ENCODE measurements at places on chromosomes 1 and 21.

DNA sequence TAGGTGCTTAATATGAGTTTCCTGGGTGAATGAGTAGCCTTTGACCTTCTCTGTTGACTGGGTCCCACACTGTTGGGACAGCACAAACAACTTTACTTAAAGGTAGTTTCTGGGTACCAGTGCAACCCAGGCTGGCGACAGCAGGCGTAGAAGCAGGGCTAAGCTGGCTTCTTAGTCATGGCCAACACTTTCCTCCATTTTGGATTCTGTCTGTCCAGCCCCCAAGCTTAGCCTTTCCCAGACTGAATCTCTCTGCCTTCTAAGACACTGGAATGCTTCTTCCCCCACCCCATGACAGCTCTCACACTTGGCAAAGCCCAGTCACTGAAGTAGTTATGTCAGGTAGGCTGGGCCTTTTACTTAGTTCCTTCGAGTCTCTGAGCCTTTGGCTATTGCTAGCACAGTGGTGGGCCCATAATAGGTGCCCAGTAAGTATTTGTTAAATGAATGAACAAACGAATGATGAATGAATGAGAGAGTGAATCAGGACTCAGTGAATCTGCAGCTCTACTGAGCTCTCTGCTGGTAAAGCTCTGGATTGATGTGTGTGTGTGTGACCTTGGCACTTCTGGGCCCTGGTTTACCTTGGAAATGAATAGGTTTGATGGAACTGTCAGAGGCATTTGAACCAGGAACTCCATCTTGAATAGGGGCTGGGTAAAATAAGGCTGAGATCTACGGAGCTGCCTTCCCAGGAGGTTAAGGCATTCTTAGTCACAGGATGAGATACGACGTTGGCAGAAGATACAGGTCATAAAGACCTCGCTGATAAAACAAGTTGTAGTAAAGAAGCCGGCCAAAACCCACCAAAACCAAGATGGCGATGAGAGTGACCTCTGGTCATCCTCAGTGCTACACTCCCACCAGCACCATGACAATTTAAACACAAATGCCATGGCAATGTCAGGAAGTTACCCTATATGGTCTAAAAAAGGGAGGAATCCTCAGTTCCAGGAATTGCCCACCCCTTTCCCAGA is 37.4 kb upstream of the ID3 start:
- no peak for DNase-seq

DNA sequence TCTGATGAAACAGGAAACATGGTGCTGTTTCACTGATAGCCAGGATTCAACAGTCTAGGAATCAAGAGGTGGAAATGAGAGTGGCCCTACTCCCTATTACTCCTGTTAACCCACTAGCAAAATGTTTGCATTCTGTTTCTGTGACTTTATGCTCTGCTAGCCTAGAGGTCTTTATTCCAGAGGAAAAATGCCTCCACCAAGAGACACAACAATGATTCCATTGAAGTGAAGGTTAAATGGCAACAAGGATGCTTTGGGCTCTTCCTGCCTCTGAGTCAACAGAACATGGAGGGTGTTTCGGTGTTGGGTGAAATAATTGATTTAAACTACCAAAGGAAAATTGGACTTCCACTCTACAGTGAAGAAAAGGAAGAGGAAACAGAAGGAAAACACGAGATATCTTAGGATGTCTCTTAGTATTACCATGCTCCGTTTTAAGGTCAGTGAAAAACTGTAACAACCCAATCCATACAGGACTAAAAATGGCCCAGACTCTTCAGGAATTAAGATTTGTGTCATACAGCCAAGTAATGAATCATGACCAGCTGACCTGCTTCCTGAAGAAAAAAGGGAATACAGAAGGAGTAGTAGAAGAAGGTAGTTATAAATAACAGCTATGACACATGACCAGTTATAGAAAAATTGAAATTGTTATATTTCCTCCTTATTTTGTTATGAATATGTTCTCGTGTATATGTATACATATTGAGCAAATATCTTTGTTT is 1237.8 kb downstream of the NCAM2 start:
- no peak for DNase-seq

- DNase-seq: peak; percentile 16
These were observed 11.8 kb upstream of the ZFP69B start for GRCh38 chr1:40438391-40439015.

GRCh38 chr1:152926091-152926490 is 17.7 kb downstream of the IVL start:
- peak; percentile 67 for DNase-seq

- no peak for DNase-seq
These were observed 520.2 kb downstream of the PTPRU start for GRCh38 chr1:29756498-29756897.

- DNase-seq: no peak
These were observed 155.7 kb upstream of the CAMK1G start for GRCh38 chr1:209427811-209428210.

DNA sequence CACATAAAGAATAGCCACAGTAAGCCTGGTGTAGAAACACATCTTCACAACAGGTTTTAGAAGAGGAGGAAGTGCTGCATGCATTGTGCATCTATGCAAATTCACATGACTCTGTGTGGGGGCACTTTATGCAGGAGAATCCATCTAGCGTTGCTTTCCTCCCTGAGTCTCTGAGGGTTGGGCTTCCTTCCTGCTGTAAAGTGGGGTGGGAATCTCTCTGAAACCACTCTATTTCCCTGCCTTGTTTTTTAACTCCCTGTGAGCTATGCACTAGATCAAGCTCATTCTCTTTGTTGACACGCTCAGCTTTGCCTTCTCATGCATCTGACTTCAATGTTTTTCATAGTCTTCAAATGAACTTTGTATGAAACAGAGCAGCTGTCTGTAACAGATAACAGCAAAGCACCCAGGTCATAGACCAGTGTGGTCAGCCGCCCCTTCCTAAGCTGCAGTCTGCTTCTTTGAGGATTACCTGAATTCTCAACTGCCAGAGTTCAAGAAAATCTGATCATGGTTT is 102.7 kb upstream of the DPH5 start:
- peak; percentile 71 for DNase-seq

DNA sequence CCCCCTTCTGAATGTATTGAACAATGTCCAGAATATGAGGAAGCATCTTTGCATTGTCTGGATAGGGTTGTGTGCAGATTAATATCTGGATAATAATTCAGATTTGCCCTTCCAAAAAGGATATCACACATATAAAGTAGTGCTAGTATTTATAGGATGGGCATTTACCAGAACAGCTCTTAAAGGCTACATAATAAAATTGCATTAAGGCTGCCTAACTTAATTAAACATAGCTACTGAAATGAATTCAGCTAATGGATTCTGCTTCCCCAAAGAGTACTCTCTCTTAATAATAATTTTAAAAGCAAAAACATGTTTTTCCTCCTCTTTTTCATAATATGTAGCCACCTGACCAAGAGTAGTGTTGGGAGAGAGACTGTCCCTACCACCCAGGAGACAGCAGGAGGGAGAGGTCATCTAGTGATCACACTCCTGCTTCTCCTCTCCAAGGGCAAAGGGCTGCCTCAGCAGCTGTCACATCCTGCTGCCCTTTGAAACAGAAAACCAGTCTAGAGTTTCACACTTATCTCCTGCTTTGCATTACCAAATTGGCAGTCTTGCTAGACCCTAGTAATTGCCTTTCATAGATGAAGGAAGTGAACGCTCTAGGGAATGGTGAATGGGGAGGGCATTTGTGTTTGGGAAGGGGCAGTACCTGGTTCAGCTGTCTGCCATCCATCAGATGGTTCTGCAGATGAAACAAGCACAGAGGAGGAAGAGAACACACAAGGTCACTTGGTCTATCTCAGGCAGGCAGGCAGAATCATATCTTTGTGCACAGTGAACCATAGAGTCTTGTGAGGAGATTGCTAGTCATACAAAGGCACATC is 29.3 kb upstream of the DDAH1 start:
- peak; percentile 18 for DNase-seq

DNA sequence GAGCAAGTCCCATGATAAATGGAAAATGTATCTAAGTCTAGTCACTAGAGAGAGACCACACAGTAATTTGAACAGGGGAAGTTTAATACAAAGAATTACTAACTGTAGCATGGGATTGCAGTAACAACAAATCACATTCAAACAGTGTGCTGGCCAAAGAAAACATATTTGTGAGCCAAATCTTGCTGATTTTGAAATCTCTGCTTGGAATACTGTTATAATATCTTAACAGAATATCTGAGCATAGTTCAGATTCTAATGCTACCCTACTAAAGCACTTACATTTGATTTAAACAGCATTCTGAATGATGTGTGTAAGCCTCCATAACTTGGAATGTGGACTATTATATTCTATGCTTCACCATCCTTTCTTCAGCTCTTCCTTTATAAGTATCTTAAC is 270.0 kb upstream of the BRINP3 start:
- DNase-seq: no peak

GRCh38 chr1:193827516-193827915 is 641.1 kb upstream of the B3GALT2 start:
- DNase-seq: no peak

- no peak for DNase-seq
These were observed 129.7 kb downstream of the ATP1B1 start for GRCh38 chr1:169236143-169236542.

DNA sequence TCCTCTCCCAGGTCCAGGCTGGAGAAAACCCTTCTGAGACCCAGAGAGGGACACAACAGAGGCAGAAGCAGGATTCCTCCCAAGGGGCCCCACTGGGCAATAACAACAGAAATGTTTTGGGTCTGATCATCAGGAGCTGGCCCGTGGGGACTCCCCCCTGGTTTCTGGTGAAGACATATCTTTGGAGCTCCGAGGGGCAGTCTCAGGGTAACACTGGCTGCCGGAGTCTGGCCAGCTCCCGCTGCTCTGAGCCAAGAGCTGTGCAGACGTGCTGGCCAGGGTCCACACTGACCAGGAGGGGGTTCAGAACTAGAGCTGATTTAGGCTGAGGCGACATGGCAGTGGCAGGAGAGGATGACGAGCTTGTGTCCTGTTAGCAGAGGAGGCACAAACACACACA is 13.1 kb downstream of the ECE1 start:
- DNase-seq: no peak

DNA sequence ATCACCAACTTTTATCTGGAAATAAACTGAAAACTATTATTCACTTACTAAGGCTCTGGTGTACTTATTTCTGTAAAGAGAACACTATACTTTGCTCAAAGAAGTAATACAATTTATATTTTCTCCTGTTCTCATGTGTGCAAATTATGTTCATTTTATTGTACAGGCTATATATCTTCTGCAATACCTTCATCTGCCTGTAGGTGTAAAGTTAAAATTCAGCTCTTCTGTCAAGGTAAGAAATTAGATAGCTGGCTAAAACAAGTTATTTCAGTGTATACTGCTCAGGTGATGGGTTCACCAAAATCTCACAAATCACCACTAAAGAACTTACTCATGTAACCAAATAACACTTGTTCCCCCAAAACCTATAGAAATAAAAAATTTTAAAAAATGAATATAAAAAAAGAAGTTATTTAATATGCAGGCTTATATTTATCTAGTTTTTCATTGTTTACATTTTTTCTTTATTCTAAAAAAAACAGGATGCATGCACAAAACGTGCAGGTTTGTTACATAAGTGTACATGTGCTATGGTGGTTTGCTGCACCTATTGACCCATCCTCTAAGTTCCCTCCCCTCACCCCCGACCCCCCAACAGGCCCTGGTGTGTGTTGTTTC is 81.5 kb downstream of the PTGER3 start:
- DNase-seq: peak; percentile 23

DNA sequence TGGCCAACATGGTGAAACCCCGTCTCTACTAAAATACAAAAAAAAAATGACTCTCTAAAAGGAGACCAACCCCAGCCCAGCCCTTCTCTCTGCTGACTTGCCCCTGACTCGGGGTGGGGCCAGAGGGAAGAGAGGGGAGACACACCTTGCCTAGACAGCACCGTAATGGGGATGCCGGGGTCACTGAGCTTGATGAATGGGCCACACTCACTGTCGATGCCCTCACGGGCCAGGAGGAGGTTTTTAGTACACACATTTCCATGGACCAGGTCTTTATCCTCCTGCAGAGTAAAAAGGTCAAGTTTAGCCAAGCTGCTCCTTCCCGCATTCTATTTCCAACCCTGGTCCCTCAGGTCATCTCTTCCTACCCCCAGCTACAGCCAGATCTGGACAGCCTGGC is 99.7 kb downstream of the RAVER2 start:
- DNase-seq: no peak

- DNase-seq: peak; percentile 24
These were observed 5.8 kb upstream of the IKBKE start for GRCh38 chr1:206464456-206464964.

- DNase-seq: no peak
These were observed 3.3 kb upstream of the PCBP3 start for GRCh38 chr21:45640001-45640887.

DNA sequence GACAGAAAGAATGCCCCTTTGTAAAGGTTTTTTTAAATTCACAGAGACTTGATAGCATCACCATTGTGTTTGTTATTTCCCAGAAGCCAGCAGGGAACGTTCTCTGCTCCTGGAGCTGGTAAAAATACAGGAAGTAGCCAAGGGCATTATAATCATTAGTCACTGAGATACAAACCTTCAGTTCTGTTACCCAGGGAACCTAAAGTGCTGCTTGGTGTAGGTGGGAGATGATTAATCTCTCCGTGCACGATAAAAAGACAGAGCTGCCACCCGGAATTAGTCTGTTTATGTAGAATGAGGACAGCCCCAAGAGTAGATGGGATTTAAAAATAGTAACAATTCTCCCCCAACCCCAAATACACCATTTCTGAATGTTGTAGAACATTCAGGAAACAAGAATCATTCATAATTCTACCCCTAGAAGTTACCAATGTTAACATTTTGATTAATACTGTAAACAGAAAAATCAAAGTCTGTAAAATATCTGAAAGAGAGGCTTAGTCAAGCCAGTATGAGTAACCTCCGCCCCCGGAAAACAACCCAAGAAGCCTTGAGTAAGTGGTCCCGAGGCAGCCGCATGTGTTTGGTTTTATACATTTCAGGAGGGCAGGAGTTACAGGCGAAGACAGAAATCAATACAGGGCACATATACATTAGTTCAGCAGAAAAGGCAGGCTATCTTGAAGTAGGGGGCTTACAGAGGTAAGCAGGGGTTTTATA is 45.3 kb upstream of the CTBS start:
- DNase-seq: no peak

GRCh38 chr1:52756020-52756419 is 29.8 kb downstream of the ZYG11B start:
- no peak for DNase-seq

DNA sequence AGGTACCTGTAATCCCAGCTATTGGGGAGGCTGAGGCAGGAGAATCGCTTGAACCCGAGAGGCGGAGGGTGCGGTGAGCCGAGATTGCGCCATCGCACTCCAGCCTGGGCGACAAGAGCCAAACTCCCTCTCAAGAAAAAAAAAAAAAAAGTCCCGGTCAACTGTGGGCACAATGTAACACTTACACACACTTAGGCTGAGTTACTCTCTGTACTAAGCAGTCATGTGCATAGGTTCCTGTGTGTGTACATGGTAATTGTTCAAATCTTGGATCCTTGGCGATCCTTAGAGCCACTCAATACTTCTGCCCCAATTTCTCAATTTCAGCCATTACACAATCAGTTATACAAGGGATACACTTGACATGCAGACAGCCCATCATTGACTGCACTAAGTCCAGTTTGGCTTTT is 11.6 kb downstream of the SDCCAG8 start:
- no peak for DNase-seq

GRCh38 chr1:101918277-101918676 is 78.4 kb downstream of the OLFM3 start:
- no peak for DNase-seq

Measured in GM12865 (cell line).